EL (cell line): ENCODE measurements at places on chromosomes 13 and 19.

DNA sequence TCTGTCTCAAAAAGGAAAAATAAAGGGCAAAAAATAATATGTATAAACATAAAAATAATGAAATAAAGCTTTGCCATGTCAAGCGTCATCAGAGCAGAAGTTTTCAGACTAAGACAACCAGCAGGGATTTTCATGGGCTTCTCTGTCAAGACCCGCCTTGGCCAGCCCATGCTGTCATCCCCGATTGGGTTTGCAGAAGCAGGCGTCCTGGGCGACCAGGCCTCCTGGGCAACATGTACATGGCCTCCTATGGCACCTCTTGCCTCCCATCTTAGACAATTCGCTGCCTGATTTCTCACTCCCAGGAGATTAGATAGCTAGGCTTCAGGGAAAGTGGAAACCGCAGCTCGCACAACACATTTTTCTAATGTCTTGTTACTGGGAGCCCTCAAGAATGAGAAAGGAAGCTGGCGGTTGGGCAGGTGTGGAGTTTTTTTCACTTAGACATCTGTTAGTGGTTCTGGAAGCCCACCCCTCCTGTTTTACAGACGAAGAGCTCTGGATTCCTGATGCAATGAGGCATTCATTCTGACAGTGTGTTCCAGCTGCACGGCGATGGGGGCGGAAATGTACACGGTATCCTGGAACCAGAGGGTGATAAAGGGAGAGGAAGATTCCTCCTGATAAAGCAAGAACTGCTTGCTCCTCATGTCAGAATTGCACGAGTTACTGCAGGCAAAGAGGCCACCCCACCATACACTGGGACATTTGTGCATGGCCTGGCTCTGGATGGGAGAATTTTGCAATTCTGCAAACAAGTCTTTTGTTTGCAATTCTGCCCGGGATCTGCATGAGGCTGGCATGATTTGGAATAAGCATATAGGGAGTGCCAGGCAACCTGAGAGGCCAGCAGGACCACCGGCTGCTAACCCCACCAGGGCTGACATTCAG, 47.4 kb upstream of the KATNAL1 start:
- DNase-seq = no peak

DNA sequence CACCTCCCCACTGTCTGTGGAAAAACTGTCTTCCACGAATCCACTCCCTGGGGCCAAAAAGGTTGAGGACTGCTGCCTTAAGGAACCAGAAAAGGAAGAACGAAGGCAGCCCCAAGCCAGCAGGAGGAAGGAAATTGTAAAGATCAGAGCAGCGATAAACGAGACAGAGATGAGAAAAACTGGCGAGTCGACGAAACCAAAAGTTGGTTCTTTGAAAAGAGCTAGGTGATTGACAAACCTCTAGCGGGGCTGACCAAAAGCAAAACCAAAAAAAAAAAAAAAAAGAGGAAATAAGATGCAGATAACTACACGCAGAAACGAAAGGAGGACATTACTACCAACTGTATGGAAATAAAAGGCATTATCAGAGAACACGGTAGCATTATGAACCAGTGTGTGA, 76.9 kb downstream of the GADD45B start:
- peak; percentile 28 for DNase-seq

DNA sequence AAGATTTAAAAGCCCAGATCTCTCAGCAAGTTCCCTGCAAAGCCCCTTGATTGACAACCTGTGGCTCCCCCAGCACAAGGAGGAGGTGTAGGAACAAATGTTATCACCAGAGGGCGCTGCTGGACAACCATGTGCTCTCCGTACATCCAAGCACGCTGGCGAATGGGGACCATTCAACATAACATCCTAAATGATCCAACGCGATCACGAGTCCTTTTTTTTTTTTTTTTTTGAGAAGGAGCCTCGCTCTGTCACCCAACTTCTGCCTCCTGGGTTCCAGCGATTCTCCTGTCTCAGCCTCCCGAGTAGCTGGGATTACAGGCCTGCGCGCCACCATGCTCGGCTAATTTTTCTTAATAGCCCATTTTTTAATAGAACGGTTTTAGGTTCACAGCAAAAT, 52.0 kb downstream of the NWD1 start:
- DNase-seq = peak; percentile 74

GRCh38 chr13:28657784-28658538, 969 bp upstream of the POMP start:
- DNase-seq = peak; percentile 28

DNA sequence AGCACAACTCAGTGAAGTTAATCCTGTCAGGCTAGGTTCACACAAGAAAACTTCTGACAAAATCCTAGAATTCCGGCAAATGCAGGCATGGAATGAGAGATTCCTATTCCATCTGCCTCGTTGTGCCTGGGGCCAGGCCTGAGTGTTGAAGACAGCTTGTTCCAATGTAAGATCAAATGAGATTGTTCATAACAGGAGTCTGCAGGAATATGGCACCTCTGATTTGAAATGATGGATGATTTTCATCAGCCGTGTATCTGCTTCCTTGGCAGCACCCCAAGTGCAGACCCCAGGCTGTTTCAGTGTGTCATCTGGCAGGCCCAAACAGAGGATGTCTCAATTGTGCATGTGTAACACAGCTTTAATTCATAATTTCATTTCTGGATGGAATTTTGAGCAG, 35.3 kb upstream of the SACS start:
- DNase-seq = peak; percentile 21

DNA sequence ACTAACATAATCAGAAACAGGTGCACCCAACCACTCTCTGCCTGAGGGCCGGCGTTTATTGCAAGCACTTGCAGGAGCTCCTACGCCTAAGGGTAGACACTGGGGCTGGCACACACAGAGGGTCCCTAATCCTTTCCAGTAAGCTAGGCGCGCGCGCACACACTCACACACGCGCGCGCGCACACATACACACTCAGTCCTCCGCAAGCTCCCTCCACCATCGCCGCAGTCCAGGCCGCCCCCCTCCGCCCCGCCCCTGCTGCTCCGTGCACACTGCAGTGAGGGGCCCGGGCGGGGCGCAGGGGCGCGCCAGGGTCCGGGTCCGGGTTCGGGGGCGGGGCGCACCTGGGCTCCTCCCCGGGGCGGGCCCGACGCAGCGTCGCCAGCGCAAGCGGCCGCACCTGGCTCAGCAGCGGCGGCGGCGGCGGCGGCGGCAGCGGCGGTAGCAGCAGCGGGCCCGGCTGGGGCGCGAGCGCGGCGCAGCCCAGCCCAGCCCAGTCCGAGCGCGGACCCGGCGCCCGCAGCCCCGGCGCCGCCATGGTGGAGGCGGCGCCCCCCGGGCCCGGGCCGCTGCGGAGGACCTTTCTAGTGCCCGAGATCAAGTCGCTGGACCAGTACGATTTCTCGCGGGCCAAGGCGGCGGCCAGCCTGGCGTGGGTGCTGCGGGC, at the start of gene CAMSAP3:
TSS of gene CAMSAP3 (plus strand) at position 398 of the 668 bp plus-strand sequence. CDS start at position 538, 140 bp downstream.
- no peak for DNase-seq

DNA sequence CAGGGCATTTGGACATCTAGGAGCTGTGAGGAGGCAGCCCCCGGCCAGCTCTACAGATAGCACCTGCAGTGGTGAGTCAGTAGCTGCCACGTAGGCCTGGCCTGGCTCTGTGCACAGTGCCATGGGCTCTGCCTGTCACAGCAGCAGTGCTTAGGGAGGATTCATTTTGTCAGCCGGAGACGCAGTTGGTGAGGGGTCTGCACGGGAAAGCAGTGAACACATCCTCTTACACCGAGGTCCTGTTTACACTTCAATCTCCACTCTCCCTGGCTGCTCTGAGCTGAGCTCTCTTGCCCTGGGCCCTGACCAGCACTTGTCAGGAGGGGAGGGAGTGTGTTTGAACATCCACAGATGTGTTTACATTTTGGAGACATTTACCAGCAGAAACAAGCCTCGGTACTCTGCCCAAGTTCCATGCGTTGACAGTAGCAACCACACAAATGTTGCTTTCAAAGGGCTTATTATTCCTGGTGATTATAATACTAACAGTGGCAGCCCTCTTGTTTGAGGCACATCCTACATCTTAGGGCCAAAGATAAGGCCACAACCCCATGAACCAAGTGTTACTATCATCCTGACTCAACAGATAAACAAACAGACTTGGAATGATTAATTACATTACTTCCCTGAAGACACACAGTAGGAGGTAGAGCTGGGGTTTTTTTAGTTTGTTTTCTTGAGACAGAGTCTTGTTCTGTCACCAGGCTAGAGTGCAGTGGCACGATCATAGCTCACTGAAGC, 148.9 kb downstream of the USP12 start:
- DNase-seq = peak; percentile 43

DNA sequence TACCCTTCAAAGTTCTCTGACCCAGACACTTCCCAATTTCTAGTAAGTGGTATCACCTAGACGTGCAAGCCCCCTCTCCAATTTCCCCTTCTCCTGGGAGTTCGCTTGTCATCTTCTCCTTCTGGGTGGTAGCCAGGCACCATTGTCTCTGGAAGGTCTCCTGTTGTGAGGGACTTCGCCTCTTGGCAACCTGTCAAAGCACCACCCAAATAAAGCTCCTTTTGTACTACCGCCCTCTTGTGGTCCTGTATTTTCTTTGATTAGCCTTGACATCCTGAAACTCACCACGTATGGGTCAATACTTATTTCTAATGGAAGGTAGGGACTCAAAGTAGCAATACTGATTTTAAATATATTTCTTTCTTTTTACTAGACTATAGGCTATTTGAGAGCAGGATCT, 8.2 kb downstream of the GPC5 start:
- DNase-seq = peak; percentile 34

- DNase-seq = no peak
Measured at GRCh38 chr13:68697551-68697950, 1410.1 kb upstream of the ATXN8OS start.

DNA sequence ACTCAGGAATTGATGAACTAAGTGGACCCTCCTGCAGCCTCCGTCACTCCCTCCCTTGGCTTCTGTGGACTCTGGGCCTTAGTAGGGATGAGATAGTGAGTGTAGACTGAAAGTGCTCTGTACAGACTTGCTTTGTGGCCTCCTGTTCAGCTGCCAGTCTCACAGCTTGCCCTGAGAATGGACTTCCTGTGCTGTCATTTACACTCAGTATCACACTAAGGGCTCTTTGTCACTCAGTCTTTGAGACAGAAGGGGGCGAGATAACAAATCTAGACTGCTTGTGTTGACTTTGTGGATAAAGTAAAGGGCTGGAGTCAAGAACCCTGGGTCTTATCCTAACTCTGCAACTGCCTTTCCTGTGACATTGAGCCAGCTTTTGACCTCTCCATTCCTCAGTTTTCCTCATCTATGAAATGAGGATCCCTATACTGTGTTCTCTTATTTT, 21.0 kb upstream of the SPRY2 start:
- peak; percentile 8 for DNase-seq

- peak; percentile 8 for DNase-seq
Measured at GRCh38 chr19:58518256-58519086, 1.1 kb downstream of the ZBTB45 start.

- peak; percentile 68 for DNase-seq
Measured at GRCh38 chr13:109145631-109146030, 516.2 kb downstream of the MYO16 start.

DNA sequence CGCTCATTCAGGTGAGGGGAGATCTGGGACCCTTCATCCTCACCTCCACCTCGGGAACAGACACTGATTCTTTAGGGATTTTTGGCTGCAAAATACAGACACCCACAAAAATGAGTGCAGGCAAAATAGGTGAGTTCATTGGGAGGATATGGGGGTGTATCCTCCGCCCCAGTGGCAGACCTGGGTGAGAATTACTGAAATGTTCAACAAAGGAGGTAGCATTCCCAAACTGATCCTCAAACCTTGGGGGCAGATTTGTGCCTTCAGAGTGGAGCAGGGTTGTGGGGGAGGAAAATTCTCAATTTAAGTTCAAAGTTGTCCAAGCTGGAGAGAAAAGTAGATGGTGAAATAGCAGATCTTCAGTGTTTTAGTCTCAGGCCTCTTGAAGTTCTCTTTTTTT, 31.3 kb upstream of the SIN3B start:
- DNase-seq = no peak

DNA sequence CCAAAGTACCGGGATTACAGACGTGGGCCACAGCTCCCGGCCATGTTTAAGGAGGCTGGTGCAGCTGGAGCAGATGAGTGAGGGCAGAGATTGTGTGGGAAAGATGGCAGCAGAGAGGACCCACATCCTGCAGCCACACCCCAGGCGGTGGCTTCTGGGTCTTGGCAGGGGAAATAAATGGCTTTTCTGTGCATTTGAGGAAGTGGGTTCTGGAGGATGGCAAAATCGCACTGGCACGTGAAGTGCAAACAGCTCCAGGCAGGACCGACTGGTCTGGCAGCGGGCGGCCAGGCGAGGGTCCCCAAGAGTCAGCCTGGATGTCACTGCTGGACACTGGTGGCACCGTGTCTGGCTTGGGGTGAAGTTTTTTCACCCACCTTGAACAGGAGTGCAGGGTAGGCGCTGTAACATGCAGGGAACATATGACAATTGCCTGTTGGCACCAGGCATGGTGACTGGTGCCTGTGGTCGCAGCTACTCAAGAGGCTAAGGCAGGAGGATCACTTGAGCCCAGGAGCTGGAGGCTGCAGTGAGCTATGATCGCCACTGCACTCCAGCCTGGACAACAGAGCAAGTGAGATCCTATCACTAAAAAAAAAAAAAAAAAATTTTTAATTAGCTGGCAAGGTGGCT, 8.4 kb downstream of the B3GNT3 start:
- no peak for DNase-seq

- no peak for DNase-seq
Measured at GRCh38 chr19:55376241-55376933, at the start of gene TMEM190. Gene TMEM190 (plus strand): TSS chr19:55376826. CDS start chr19:55376854, 28 bp downstream.

DNA sequence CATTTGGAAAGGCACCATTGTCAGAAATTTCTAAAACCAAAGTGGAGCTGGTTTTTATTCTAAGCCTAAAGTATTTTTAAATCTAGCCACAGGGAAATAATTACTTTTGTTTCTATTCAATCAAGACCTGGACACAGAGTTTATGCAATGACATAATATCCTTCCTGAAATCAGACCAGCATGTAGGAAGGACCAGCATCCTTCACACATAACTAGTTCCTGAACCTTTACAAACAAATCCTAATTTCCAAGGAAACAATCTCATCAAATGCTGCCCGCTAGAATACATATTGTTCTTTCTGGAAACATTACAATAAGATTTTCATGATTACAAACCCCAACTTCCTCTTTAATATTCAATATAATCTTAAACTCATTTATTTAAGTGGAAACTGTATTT, 1.5 kb downstream of the STARD13 start:
- peak; percentile 43 for DNase-seq

DNA sequence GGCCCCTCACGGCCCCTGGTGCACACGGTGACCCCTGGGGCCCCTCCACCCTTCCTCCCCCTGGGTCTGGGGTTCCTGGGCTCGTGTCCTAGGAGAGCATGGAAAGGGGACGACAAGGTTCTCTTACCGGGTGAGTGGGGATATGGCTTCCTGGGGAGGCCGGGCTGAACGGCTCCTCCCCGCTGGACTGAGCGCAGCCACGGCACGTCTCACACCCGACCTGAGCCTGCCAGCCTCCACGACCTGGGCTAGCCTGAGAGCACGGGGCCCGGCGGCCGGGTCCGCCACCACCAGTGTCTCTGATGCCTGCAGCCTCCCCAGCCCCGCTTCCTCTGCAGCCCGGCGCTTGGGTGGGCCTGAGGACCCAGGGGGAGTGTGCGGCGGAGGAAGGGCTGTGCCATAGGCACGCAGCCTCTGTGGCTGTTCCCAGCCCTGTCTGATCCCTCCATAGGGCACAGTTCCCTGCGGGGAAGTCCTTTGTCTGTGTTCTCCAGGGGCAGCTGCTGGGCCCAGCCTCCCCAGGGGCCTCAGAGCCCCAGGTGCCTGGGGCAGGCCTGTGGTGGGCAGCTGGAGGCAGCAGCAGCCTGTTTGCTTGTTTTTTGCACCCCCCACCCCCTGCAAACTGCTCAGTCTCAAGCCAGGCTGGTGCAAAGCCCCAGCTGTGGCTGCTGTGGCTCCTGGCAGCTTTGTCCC, 15.0 kb downstream of the PLIN4 start:
- no peak for DNase-seq

- DNase-seq = peak; percentile 36
Measured at GRCh38 chr13:80334597-80335260, 6.2 kb downstream of the SPRY2 start.
